Stimulated activated CD4-positive, alpha-beta T cell treated with anti-CD3 and anti-CD28 coated beads, Interleukin-4, amount 100 ng/mL, for 4 hours (primary cell): ENCODE measurements at places on chromosomes 3 and 15.

DNA sequence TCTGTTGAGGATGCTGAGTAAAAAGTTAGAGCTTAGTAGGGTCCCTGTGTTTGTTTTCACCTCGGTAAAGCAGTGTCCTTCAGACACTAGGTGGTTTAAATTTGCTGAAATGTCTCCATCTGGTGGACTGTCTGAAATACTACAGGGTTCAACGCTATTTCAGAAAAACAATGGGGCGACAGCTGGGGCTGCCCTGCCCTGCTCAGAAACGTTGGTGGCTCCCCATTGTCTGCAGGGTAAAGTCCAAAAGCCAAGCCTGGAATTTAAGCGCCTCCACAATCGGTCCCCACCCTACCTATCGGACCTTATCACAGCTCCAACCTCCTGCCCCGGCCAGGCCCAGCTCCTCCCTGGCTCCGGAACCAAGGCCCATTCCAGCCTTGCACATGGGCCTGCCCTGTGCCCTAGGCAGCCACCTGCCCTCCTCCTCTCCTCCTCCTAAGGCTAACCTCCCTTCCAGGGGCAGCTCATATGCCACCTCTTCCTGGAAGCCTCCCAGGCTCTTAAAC, 4.3 kb upstream of the TSEN2 start:
- DNase-seq = no peak

- no peak for DNase-seq
Observed at GRCh38 chr15:77493324-77493907, 72.7 kb downstream of the HMG20A start.

GRCh38 chr15:61090386-61091288, 138.5 kb downstream of the RORA start:
- no peak for DNase-seq

GRCh38 chr15:99123713-99124451, 19.0 kb downstream of the SYNM start:
- DNase-seq = no peak

GRCh38 chr3:15428539-15428938, 1.1 kb downstream of the EAF1 start:
- DNase-seq = peak; percentile 14

- no peak for DNase-seq
Observed at GRCh38 chr3:45571969-45572368, 22.6 kb upstream of the LIMD1 start.

- DNase-seq = no peak
Observed at GRCh38 chr3:4736284-4736861, 242.9 kb upstream of the BHLHE40 start.

DNA sequence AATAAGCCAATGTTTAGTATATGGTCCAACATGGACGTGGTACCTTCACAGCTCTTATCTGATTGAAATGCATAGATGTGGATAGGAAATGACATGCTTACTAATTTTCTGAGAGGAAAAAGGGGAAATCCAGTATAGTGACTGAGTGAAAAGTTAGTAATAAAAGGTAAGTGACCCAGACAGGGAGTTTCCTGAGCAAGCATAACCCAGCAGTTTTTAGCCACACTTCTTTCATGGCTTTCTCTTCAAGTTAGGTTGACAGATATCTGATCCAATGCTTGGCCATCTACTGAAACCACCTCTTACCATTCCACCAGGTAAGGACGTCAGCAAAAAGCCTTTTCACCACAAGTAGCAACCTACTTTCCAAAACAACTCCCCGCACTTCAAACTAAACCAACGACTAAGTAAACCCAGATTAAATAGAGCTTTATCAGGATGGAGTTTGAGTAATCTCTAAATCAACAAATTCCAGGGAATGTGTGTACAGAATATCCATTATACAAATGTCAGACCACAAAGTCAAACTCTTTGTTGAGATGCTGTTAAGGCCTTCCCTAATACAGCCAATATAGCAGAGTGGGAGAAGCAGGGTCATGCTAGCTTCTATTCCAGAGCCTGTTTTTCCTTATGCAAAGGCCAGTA, 329.7 kb downstream of the RORA start:
- no peak for DNase-seq

DNA sequence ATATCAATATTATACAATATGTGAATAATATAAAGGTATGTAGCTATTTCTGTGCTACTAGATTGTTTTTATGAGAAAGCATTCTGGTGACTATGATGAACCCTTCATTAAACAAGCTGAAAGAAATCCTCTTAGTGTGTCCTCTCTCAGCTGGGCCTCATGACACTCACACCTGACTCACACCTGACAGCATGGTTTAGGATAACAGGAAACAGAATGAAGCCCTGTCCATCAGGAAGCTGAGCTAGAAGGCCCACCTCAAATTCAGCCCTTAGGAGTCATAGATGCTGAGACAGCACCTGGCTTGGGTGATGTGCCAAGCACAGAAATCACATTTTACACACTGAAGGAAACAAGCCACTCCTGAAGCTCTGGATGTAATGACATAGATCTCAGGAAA, 30.8 kb downstream of the CHCHD4 start:
- no peak for DNase-seq

- no peak for DNase-seq
Observed at GRCh38 chr3:158267015-158267414, 157.1 kb downstream of the RSRC1 start.

GRCh38 chr3:105177576-105177975, 189.1 kb upstream of the ALCAM start:
- no peak for DNase-seq

- no peak for DNase-seq
Observed at GRCh38 chr15:85955501-85956391, 123.9 kb upstream of the AGBL1 start.

GRCh38 chr3:55166576-55167555, 239.0 kb upstream of the LRTM1 start:
- DNase-seq = no peak

DNA sequence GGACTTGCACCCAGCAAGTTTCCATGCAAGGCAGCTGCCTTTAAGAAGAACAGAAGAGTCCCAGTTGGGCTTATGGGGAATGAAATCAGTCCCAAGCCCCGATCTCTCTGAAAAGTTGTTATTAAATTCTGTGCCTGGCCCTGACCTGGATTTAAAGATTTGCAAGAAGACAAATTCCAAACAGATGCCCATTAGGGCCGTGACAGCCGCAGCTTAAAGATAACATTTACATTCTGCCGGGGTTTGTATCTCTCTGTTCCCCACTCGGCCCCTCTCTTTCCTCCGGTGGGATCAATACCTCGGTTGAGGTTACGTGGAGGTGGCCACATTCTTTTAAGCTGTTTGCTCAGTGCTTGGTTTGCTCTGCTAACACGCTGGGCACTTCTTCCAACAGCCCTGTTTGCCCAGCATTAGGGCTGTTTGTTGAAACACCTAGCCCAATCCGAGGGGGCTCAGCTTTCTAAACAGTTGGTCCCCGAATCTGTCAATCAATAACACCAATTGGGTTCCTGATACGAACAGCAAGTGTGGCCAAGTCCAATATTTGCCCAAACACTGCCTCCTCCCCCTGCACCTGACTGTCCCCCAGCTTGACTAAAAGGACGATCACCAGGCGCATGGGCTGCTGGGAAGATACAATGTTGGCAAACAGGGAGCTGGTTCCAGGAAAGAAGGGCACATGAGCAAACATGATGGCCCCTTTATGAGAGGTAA, 108.6 kb downstream of the RPLP1 start:
- no peak for DNase-seq

GRCh38 chr3:16113704-16114103, 60.8 kb upstream of the GALNT15 start:
- DNase-seq = no peak

DNA sequence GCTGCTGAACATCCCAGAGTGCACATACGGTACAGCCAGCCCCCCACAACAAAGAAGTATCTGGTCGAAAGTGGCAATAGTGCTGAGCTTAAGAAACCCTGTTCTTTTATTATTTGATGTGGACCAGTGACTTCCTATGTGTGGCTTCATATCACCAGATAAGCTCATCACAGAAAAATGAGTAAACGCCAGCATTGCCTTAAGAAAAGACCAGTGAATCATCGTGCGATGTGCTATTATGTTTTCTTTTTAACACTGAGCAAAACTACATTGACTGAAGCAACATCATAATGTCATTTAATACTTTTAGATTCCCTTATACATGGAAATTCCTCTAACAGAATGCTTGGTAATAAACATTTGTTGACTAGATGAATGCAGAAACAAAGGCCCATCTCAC, 45.2 kb upstream of the ARRDC4 start:
- DNase-seq = no peak

DNA sequence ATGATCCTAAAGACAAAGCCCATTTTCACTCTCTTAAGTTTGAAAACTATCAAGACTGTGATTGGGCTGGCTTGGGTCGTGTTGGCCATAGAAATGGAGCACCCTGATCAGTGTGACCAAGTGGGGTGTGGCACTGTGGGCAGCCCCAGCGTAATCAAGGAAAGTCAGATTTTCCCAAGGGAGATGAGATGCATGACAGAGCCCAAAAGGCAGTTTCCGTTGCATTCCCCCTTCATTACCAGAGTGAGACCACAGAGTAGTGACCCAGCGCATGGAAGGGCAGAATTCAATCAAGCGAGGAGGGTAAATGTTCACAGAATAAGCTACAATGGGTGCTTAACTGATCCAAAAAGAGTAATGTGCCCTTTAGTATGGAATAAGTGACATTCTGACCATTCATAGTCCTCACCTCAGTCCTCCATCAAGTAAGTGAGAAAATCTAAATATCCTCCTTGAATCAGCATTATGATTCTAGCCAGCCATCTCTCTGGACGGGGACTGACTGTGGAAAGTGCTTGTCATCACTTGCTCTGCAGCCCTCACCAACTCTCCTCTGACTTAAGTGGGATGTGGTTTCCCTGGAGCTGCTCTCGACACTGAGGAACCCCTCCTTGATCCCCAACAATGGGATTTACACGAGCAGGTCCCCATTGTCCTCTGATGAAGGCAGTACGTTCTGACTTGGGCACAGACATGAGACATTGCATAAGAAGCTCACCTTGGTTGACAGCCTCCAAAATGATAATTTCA, 430.5 kb downstream of the OCA2 start:
- no peak for DNase-seq

DNA sequence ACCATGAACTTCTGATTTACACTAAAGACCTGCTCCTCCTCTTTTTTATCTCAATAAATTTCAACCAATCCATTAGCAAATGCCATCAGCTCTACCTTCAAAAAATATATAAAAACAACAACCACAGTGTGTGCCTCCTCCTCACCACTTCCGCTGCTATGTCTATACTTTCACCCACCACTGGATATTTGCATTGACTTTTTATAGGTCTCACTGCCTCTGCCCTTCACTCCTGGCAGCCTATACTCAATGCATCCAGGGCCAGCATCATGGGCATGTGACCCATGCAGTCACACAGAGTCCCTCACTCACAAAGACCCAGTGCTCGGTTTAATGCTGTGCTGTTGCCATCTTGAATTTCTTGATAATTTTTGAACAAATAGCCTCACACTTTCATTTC, 53.5 kb upstream of the CCDC54 start:
- DNase-seq = no peak

DNA sequence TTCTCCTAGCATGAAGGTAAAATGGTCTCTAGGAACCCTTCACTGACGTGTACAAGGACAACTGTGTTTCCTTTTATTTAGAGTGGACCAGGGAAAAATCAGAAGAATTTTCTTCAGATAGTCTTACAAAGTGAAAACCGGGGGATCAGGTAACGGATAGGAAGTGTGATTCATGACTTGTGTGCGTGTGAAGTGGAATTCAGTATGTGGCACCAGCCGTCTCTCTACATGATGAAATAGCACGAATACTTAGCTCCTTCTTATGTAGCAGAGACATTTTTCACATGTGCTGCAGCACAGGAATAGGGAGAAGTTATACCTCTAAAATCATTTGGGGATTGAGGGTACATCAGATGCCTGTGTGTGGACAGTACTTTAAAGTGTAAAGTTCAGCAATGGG, 159.2 kb downstream of the MEX3B start:
- no peak for DNase-seq

DNA sequence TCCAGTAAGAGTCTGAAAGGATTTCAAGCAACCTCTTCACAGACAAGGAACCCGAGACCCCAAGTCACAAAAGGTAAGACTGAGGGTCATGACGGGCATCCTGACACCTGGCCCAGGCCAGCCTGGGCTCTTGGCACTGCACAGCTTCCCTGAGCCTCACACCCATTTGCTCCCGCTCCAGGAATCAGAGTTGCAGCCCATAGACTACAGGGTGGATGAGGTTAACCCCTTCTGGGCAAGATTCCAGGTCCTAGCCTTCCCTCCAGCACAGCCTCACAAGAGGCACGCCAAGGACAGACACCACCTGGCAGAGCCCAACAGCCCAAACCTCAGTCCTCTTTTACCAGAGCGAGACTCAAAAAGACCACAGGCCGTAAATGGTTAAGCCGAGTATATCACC, 36.2 kb downstream of the RBPMS2 start:
- no peak for DNase-seq

DNA sequence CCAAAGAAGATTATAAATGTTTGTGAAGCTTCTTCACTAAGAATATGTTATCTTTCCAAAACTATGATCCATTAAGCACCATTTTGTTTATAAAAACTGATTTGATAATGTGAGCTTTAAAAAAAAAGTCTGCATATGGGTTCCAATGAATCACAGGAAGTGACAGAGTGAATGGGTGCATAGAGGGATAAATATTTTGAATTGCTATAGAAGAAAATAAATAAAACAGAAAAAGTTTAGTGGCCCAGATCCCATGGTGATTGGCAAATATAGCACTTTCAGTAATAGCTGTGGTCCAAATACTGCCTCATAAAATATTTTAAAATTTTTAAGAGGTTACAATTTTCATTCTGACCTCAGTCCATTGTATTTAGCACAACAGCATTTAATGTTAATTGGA, 19.2 kb downstream of the CPA3 start:
- no peak for DNase-seq

GRCh38 chr3:178794711-178795110, 258.5 kb downstream of the KCNMB2 start:
- DNase-seq = no peak

DNA sequence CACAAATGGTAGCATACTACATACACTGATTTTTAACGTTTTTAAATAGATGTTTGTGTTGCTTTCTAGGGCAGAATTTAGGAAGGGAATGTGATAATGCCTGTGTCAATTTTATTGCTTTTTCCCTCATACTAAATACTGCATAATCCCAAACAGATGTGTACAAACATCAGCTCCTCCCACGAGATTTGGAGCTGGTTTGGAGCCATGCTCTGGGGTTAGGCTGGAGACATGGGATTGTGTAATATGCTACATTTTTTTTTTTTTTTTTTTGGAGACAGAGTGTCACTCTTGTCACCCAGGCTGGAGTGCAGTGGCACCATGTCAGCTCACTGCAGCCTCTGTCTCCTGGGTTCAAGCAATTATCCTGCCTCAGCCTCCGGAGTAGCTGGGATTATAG, 80.1 kb downstream of the EBLN2 start:
- no peak for DNase-seq

- no peak for DNase-seq
Observed at GRCh38 chr3:174356596-174356995, 502.5 kb upstream of the NAALADL2 start.
